Stimulated activated memory B cell treated with anti-CD40 and anti-IgM and Interleukin-4, amounts not matched to agents 10 μg/mL and 1 μg/mL and 100 μg/mL, for 72 hours (primary cell): ENCODE measurements at places on chromosomes 12 and 14.
A peak's percentile ranks its signal among the peaks of the same experiment; 100 is the strongest.

- ATAC-seq = no peak
Measured at GRCh38 chr12:122079033-122079531, 526 bp downstream of the MLXIP start.

- no peak for ATAC-seq
Measured at GRCh38 chr14:101763941-101764709, 2.6 kb downstream of the PPP2R5C start.

GRCh38 chr12:48183091-48183875 is at the start of gene CCDC184:
Gene CCDC184, plus strand, starts transcription at chr12:48183644. Its CDS starts 479 bp downstream, at chr12:48184123.
- ATAC-seq = peak; percentile 82

GRCh38 chr14:64844272-64844671 is 35.4 kb downstream of the SPTB start:
- ATAC-seq = peak; percentile 66

DNA sequence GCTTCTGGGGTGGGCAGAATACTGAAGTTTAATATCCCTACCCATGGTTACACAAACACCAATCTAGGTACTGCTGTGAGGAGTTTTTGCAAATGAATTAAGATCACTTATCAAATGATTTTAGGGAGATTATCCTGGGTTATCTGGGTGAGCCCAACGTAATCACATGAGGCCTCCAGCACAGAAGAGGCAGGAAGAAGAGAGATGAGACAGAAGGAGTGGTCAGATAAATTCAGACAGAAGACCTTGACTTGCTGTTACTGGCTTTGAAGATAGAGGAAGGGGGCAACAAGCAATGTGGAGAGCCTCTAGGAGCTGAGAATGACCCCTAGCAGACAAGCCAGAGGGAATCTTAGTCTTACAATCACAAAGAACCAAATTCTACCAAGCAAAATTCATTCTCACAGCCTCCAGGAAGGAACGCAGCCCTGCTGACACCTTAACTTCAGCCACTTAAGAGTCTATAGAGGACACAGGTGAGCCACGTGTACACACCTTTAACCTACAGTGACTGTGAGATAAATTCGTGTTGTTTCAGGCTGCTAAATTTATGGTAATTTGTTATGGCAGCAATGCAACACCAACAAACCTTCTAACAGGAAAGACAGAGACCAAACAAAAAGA is 49.4 kb downstream of the FERMT2 start:
- no peak for ATAC-seq

GRCh38 chr12:96447256-96447655 is 42.1 kb upstream of the CFAP54 start:
- no peak for ATAC-seq

DNA sequence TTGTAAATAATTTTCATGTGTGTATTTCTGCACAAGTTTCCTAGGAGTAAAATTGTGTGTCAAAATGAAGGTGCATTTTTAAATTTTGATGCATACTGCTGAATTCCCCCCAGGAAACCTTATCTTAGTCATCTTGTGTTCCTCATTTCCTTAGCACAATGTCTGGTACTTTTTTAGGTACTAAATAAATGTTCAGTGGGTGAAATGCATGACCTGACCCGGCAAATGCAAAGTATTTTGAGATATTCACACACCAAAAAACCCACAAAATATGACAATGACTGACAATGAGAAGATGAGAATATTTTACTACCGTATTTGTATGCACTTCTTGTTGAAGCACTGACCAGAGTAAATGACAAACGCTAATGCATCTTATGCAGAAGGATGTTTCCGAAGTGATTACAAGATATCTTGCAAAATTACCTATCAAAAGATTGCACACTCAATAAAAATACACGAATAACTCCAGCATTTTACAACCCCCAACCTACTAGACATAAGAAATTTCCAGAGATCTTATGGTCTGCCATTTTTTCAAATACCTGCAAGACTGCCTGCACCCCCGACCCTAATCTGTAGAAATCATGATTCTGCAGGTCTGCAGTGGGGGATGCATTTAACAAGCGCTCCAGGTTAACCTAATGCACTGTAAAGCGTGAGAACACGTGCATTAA is 895 bp upstream of the PRKAB1 start:
- peak; percentile 31 for ATAC-seq

DNA sequence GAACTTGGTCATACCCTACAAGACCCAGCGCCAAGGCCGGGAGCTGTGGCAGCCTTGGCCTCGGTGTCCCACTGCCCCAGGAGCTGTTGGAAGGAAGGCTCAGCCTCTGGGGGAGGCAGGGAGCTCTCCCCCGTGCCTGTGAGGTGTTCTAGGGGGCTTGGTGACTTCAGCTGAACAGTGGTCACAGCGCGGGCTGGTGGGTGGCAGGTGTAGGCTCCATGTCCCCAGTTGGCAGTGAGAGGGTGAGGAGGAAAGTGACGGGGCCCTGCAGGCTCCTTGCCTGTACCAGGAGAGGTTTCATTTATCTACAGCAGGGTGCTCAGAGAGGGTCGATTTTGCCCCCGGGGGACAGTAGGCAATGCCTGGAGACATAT is 47.5 kb downstream of the DLK1 start:
- ATAC-seq = no peak

- no peak for ATAC-seq
Measured at GRCh38 chr14:77790566-77791224, 9.2 kb upstream of the ADCK1 start.

DNA sequence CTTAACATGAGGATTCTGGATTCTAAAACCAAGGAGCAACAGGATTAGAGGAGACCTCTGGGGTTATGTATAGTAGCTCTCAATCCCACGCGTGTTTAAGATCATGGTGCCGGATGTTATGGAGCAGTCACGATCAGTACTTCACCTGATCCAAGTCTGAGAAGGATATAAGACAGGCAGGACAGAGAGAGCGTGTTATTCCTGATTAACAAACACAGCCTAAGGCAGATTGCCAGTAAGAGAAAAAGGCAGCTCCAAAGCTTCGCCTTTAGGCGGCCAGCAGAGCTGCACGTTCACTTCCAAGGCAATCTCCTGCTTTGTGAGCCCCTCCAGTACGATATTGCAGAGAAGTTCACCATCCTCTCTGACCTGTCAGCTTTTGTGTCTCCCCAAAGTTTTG is 5.5 kb downstream of the SETD3 start:
- ATAC-seq = no peak

- ATAC-seq = no peak
Measured at GRCh38 chr14:94115058-94115591, 4.6 kb downstream of the IFI27 start.

- peak; percentile 54 for ATAC-seq
Measured at GRCh38 chr14:21070610-21071224, 613 bp downstream of the ARHGEF40 start.

- ATAC-seq = no peak
Measured at GRCh38 chr12:132253698-132254480, 75.5 kb downstream of the GALNT9 start.

DNA sequence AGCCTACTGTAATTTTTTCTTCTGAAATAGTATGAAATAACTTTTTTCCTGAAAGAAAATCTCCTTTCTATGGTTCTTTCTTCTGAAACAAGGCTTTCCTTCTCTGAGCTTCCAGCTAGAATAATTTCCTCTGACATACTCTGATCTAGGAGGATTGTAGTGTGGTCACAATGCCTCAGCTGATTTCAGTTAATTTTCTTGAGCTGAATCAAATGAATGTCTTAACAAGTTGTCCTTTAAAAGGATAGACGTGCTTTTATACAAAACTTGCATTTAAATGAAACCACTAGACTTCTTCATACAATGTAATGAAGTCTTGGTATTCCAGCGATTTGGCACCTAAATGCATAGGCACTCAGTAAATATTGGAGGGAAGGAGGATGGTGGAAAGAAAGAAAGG is 94.4 kb downstream of the BICD1 start:
- ATAC-seq = no peak

GRCh38 chr12:49061157-49061650 is 610 bp upstream of the KMT2D start:
- peak; percentile 14 for ATAC-seq

DNA sequence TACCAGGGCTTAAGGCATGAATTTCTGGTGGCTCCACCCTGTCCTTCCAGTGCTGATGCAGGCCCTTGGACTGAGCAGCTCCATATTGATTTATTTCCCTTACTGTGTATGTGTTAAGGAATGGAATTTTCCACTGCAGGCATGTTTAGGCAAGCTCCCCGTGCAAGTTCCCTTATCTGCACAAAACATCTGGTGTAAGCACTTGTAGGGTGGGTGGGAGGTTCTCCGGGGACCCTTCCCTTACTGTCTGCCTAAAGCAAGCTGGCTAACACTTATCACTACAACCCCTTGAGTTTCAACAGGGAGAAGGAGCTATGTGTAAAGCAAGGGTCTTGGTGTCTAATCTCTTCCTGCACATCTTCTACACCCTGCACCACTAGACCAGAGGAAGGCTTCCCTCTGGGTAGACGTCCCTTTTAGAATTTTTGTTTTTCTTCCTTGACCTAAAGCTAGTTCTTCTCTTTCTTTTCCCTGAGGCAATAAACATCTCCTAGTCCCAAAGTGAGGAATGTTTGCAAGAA is 22.0 kb upstream of the DRAM1 start:
- ATAC-seq = no peak

- no peak for ATAC-seq
Measured at GRCh38 chr14:103284574-103285467, 49.2 kb upstream of the EIF5 start.
